NCI-H187 (cell line): ENCODE measurements at places on chromosomes 5 and 9.
A peak's percentile ranks its signal among the peaks of the same experiment; 100 is the strongest.

GRCh38 chr9:33164138-33164809 is 2.9 kb downstream of the B4GALT1 start:
- DNase-seq = no peak

GRCh38 chr9:16715404-16715803 is 155.1 kb downstream of the BNC2 start:
- no peak for DNase-seq

DNA sequence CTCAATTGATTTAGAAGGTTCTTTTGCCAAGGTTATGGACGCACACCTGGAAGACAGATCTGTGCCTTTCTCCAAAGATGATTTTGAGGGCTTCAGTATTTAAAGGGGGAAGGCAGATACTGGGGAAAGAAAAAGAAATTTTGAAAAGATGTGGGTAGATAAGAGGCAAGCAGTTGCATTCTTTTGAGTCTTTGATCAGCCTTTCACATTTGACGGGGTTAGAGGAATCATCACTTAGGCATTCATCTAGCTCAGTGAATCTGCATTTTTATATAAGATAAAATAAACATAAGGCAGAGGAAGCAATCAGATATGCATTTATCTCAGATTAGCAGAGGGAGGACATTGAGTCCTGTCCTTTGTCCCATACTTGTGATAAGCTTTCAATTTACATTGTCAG is 243.4 kb upstream of the RAI14 start:
- DNase-seq = no peak

DNA sequence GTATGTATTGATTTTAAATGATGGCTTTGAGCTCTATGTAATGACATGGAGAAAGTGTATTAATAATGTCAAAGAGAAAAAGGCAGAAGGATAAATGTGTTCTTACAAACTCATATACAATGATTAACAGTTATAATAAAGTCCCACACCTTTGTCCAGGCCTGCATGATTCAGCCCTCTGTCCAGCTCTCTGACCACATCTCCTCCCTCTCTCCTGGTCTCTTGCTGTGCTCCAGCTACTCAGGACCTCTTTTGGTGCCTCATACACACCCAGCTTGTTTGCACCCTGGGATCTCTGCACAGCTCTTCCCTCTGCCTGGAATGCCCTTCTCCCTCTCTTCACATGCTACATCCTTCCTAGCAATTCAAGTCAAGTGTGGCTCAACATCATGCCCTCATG is 37.5 kb upstream of the DMRT1 start:
- no peak for DNase-seq

GRCh38 chr9:119453490-119453911 is 84.3 kb upstream of the BRINP1 start:
- no peak for DNase-seq

GRCh38 chr9:124017051-124017928 is 5.7 kb downstream of the LHX2 start:
- no peak for DNase-seq

- no peak for DNase-seq
These were observed 15.3 kb downstream of the RORB start for GRCh38 chr9:74512416-74512815.

GRCh38 chr5:83856881-83857280 is 136.2 kb upstream of the HAPLN1 start:
- no peak for DNase-seq

GRCh38 chr9:136111910-136112309 is 6.8 kb downstream of the TMEM250 start:
- DNase-seq = no peak

DNA sequence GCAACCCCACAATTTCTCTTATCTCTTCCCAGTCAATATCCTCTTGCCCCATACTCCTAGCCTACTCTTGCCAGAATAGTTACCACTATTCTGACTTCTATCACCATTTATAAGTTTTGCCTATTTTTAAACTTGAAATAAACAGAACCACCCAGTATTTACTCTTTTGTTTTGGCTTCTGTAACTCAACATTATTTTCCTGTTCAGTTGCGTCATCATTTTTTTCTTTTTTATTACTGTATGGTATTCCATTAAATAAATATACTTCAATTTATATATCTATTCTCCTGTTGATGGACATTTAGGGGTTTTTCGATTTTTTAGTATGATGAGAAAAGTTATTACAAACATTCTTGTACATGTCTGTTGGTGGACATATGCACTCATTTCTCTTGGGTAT is 62.6 kb upstream of the ERBIN start:
- DNase-seq = no peak

- DNase-seq = no peak
These were observed 375.7 kb downstream of the ACTL7B start for GRCh38 chr9:108479989-108480652.

- no peak for DNase-seq
These were observed 67.9 kb downstream of the YTHDC2 start for GRCh38 chr5:113581388-113581787.

GRCh38 chr9:34547960-34548611 is 25.3 kb upstream of the ENHO start:
- DNase-seq = no peak

DNA sequence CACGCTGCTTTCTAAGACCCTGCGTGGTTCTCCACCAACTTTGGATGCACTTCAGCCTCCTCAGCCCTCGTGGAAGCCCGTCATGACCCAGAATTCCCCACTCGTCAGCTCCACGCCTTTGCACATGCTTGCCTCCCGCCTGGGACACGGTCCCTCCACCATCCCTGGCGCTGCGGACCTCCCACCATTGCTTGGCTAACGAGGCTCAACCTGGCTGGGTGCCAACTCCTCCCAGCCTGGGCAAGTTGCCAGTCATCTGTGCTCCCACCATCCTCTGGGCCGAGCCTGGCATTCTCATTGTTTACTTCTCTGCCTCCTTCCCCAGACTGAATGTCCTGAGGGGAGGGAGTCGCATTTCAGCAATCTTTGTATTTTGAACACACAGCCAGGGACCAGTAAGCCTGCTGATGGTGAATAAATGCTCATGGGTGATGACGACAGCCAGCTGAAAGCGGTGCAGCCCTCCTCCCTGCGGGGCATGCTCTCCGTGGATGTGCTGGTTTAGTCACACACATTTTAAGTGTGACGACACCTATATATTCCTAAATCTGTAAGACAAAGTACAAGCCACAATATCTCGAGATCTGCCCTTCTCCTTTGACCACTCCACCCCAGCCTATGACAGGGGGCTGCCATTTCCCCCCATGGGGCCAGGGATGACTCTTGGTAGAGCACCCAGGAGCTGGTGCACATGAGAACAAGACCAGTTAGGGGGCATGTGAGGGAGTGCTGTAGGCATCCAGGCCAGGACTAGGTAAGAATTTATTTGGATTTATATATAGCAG is 37.6 kb downstream of the ANKRD33B start:
- DNase-seq = peak; percentile 99

- no peak for DNase-seq
These were observed 57.8 kb downstream of the TTC39B start for GRCh38 chr9:15249042-15249818.

DNA sequence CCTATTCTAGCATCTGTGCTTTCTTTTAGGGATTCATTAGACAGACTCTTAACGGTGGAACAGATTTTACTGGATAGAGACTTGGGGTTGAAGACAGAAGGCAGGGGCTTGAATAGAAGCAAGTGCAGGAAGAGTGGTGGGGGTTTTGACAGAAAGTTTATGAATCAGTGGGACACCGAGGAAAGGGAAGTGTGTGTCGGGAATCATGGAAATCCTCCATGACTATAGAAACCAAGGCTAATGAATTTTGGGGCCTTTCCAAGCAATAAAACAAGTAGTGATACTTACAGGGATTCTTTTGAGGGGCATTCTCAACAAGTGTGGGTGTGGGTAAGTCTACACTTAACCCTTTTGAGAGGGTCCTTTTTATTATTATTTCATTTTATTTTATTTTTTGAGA is 12.8 kb downstream of the BASP1 start:
- DNase-seq = no peak

DNA sequence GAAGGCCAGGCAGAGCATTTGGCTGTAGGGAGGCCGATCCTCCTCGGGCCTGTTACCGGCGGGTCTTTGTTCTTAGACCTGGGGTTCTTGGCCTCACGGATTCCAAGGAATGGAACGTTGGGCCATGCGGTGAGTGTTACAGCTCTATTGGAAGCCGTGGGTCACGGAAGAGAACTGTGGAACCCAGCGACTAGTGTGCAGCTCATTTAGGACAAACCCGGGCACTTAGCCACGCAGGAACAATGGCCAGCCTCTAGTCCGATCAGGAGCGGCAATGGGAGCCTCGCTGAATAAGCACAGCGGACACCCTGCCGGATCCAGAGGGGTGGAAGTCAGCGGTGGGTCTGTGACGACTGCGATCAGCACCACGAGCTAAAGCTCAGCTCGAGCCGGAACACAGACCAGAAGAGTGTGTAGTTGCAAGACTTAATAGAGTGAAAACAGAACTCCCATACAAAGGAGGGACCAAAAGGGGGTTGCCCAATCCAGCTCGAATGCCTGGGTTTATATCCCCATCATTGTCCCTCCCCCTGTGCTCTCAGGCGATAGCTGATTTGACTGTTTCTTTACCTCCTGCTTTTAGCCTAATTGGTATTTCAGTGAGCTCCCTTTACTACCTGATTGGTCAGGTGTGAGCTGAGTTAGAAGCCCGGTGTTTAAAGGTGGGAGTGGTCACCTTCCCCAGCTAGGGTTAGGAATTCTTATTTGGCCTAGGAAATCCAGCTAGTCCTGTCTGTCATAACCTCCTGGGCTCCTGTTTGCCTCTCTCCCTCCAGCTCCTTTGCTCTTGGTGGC is 53.7 kb upstream of the RPL26L1 start:
- no peak for DNase-seq

GRCh38 chr9:1456301-1457024 is 406.3 kb downstream of the DMRT2 start:
- DNase-seq = no peak

DNA sequence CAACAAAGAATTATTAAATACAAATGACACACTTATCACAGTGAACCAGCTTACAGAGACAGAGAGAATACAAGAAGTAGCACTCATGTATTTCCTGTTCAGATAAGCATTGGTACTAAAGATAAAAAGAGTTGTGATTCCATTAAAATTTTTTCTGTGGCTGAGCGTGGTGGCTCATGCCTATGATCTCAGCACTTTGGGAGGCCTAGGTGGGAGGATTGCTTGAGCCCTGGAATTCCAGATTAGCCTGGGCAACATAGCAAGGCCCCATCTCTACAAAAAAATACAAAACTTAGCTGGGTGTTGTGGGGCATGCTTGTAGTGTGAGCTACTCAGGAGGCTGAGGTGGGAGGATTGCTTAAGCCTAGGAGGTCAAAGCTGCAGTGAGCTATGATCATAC is 32.9 kb downstream of the FCHO2 start:
- no peak for DNase-seq

DNA sequence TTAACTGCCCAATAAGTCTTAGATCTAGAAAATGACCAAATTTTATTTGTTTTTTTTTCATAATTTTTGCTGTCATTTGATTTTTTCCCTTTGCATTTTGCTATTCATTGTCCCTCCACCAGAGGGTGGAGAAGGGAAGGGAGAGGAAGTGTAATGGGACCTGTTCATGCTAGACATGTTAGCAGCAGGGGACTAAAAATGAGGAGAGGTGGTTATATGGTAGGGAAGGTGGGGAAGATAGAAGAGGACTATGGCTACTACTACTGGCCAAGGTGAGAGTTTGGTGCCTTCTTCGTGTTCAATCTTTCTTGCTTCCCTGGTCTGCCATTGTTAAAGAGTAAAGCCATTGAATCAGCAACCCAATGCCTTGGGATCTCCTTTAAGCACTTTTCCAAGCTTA is 6.4 kb downstream of the GRIA1 start:
- no peak for DNase-seq

DNA sequence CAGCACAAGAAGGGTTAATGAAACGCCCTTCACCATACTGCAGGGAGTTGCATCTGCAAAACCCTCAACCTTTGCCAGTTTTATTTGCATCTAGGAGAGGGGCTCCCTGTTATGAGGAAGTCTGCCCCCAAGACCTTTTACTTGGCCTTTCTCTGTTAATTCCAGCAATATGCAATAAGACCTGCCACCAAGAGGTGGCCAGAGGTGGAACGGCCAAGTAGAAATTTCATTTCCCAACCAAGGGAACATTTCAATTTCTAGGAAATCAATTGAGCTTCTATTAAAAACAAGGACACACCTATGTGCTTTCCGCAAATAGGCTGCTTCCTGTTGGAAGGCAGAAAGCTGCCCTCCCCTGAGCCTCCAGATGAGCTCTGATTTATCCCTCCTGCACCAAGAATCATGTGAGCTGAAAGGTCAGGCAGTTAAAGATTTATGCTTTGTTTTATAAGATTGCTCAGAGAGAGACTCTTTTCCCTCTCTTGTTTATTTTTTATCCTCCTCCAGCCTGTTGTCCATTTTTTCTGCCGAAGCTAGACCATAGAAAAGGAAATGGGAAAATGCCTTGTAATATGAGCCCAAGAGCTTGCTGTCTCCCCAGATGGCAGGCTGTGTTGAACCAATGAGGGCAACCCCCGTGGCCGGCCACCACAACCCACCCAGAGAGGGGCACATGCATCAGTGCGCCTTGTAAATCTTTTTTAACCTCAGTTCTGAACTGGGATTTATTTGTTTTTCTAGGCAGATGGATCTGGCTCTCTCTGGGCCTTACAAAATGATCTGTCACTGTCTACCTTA is 572.8 kb downstream of the TLE1 start:
- no peak for DNase-seq

DNA sequence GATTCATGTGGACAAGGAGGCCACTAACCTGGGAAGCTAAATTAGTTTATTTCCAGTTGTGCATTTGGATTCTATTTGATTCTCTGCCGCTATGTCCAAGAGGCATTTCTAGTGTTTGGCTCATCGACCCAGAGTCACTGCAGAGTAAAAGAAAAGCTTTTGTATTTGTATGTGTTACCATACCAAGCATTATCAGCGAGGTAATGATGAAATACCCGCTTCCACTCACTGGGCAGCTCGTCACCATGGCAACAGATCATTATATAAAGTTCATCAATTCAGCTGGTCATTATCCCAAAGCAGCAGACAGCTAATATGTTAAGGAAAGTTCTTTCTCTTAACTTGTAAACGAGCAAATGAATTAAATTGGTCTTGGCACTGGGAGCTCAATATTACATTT is 380.3 kb downstream of the SEMA5A start:
- no peak for DNase-seq

- DNase-seq = no peak
These were observed 139.6 kb upstream of the LRRTM2 start for GRCh38 chr5:139014726-139015125.

GRCh38 chr5:174777111-174777510 is 52.7 kb downstream of the MSX2 start:
- DNase-seq = no peak

GRCh38 chr5:140090251-140090650 is 23.7 kb upstream of the PURA start:
- DNase-seq = no peak

GRCh38 chr5:139245637-139246339 is 47.6 kb upstream of the SIL1 start:
- no peak for DNase-seq

- no peak for DNase-seq
These were observed 104.7 kb downstream of the LHFPL2 start for GRCh38 chr5:78543916-78544315.

- no peak for DNase-seq
These were observed 22.1 kb downstream of the P4HA2 start for GRCh38 chr5:132205385-132206125.
